Activated CD8-positive, alpha-beta memory T cell treated with anti-CD3 and anti-CD28 coated beads, Interleukin-2, amount 10 ng/mL, durations not matched to agents 7 days and 5 days (primary cell): ENCODE measurements at places on chromosomes 4 and X. TPM values are rescaled to one million over a fixed set of nuclear protein-coding genes. Genes with fewer than 3 reads are reported as not detected.

DNA sequence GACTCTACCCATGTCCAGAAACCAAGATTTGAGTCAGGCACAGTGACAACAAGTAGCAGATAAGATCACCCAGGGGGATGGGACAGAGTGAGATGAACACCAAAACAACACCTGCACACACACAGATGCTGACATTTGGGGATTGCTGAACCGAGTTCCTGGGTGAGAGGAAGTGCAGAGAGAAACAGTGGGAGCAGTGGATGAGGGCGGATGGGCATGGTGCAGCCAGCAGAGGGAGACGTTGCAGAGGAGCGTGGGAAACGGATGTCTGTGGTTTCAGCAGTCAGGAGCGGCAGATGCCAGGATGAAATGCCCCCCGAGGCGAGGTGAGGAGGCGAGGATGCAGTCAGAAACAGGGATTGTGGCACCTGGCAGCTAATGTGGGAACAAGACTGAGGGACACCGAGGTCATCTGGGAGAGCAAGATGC is 78.6 kb upstream of the STS start:
- DNase-seq: no peak
- H3K36me3 ChIP-seq: peaks cover 14% of the 10 kb centered on the region
- no peaks in the 10 kb centered on the region for H3K27me3 ChIP-seq
- H3K27ac ChIP-seq: no peak overlapping the region
- peaks cover 21% of the 10 kb centered on the region for H3K4me1 ChIP-seq

DNA sequence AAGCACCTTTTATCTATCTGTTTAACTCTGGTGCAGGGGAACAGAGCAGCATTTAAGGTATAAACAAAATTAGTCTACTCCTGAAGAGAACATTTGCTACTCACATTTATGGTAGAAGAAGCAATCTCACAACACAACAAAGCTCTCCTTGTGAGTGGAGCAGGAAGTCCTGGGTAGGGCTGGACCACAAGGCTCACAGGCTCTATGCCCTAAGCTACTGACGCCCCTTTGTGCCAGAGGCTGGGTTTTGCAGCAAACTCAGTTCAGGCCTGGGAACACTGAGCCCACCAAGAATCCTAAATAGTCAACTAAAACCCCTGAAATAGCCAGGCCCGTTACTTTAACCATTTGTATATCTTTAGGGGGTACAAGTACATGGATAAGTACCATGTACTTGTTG is 4.7 kb upstream of the ZXDB start:
- no peaks in the 10 kb centered on the region for H3K27me3 ChIP-seq
- no peaks in the 10 kb centered on the region for H3K36me3 ChIP-seq
- H3K4me3 ChIP-seq: no peak overlapping the region
- no peak overlapping the region for H3K27ac ChIP-seq

DNA sequence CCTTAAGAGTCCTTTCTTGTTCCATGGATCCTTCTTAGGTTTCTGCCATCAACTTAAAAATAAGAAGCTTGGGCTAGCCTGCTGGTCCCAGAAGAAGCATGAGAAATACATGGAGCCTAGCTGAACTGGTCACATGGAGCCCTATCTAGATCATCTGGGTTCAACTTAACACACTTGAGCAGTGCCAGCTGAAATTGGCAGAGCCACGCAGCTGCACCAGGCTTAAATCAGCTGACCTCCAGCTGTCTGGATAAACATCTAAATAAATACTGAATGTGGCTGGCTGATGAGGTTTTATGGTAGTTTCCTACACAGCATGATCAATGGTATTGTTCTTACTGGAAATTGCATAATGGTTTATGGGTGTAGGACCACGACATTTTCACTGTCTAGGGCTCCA is 598.4 kb upstream of the FAM241A start:
- H3K36me3 ChIP-seq: no peaks in the 10 kb centered on the region
- H3K27me3 ChIP-seq: no peaks in the 10 kb centered on the region

DNA sequence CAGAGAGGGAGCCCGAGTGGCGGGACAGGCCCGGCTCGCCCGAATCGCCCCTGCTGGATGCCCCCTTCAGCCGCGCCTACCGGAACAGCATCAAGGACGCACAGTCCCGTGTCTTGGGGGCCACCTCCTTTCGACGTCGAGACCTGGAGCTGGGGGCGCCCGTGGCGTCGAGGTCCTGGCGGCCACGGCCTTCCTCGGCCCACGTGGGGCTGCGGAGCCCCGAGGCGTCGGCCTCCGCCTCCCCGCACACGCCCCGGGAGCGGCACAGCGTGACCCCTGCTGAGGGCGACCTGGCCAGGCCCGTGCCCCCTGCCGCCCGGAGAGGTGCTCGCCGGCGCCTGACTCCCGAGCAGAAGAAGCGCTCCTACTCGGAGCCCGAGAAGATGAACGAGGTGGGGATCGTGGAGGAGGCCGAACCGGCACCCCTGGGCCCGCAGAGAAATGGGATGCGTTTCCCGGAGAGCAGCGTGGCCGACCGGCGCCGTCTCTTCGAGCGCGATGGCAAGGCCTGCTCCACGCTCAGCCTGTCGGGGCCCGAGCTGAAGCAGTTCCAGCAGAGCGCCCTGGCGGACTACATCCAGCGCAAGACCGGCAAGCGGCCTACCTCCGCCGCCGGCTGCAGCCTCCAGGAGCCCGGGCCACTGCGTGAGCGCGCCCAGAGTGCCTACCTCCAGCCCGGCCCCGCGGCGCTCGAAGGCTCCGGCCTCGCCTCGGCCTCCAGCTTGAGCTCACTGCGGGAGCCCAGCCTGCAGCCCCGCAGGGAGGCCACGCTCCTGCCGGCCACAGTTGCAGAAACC is 156.9 kb downstream of the SOWAHB start:
- no peaks in the 10 kb centered on the region for H3K36me3 ChIP-seq
- H3K27me3 ChIP-seq: peaks cover 21% of the 10 kb centered on the region
- peaks cover 5% of the 10 kb centered on the region for H3K4me1 ChIP-seq

GRCh38 chr4:130576218-130576617 is 1480.3 kb downstream of the C4orf33 start:
- no peak for DNase-seq
- H3K4me1 ChIP-seq: no peaks in the 10 kb centered on the region
- H3K4me3 ChIP-seq: no peak overlapping the region
- H3K36me3 ChIP-seq: no peaks in the 10 kb centered on the region
- no peaks in the 10 kb centered on the region for H3K27me3 ChIP-seq
- no peak overlapping the region for H3K27ac ChIP-seq

NR0B1 gene
- total RNA-seq: not detected

- H3K4me1 ChIP-seq: no peaks in the 10 kb centered on the region
- no peak overlapping the region for H3K27ac ChIP-seq
- no peak overlapping the region for H3K4me3 ChIP-seq
- no peak for DNase-seq
- no peaks in the 10 kb centered on the region for H3K36me3 ChIP-seq
Observed at GRCh38 chr4:36914106-36914505, 330.4 kb upstream of the NWD2 start.

DNA sequence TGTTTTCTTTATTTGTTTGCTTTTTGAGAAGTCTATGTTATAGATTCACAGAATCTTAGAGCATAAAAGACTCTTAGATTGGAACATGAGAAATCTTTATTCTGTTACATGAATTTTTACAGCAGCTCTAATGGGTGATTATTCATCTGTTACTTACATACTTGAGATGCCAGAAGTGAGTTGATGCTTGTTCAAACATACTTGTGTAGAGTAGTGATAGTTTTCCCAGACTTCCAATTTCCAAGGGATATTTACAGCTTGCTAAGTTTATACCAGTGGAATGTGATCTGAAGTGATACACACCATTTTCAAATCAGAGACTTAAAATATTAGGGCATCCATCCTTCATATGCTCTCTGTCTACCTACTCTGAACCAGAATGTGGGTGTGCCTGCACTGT is 252.9 kb upstream of the SMIM31 start:
- H3K27me3 ChIP-seq: no peaks in the 10 kb centered on the region
- H3K27ac ChIP-seq: no peak overlapping the region
- no peak for DNase-seq
- H3K36me3 ChIP-seq: no peaks in the 10 kb centered on the region
- no peaks in the 10 kb centered on the region for H3K4me1 ChIP-seq
- no peak overlapping the region for H3K4me3 ChIP-seq

DNA sequence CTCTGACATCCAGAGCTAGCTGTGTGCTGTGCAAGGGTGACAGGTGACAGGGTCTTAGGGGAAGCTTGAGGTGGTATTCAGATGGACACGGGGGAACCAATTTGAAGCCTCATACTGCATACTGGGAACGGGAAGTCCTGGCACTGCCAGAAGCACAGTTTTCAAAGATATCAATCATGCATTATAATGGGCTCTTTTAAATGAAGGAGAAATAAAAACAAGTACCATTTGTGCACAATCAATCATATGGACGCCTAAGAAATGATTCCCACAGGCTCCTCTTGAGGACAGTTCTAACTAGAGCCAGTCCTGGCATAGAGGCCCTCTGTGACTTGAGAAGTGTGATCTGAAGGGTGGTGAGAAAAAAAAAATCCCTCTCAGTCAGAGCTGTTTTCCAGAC is 50.9 kb downstream of the TSC22D3 start:
- no peaks in the 10 kb centered on the region for H3K36me3 ChIP-seq
- no peak overlapping the region for H3K27ac ChIP-seq
- H3K4me1 ChIP-seq: no peaks in the 10 kb centered on the region
- DNase-seq: no peak
- H3K4me3 ChIP-seq: no peak overlapping the region

DNA sequence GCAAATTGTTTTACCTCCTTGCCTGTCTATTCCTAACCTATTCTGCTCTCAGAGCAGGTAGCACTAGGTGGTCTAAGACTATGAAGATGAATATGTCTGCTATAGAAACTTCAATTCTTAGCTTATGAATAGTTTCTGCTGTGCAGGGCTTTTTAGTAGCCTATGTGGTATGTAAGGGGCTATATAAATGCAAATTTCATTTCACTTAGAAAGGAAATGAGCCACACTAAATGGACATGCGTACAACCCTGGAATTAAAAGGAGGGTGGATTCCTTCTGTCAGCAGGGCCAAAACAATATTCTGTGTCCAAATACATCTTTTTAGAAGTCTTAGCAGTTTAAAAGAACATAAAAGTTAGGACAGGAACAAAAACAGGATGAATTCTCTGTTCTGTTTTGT is 163.9 kb upstream of the GEMIN8 start:
- H3K4me3 ChIP-seq: no peak overlapping the region
- no peak for DNase-seq

DNA sequence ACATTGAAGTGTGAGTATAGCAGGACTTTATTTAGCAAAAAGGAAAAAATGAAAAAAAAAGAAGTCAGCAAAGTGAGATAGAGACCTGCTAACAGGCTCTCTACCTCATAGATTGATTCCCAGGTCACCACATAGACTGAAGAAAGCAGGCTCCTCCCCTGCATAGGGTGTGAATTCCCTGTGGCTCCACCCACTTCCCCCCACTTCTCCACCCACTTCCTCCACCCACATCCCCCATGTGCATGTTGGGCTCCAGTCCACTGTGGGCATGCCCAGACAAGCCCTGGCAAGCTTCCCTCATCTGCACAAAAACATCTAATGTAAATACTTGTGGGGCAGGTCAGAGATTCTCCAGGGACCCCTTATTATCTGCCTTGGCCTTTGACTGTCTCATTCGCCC is 97.8 kb downstream of the TMEM47 start:
- no peaks in the 10 kb centered on the region for H3K27me3 ChIP-seq
- no peaks in the 10 kb centered on the region for H3K36me3 ChIP-seq
- peak; percentile 38 for DNase-seq
- no peak overlapping the region for H3K4me3 ChIP-seq

GRCh38 chr4:155342142-155342541 is 34.6 kb downstream of the MAP9 start:
- H3K36me3 ChIP-seq: no peaks in the 10 kb centered on the region
- no peak overlapping the region for H3K27ac ChIP-seq
- H3K4me3 ChIP-seq: no peak overlapping the region
- no peaks in the 10 kb centered on the region for H3K27me3 ChIP-seq

GRCh38 chr4:143412420-143412758 is 75.7 kb downstream of the GAB1 start:
- no peak overlapping the region for H3K4me3 ChIP-seq
- no peaks in the 10 kb centered on the region for H3K36me3 ChIP-seq
- H3K4me1 ChIP-seq: no peaks in the 10 kb centered on the region
- H3K27ac ChIP-seq: no peak overlapping the region
- peaks cover 23% of the 10 kb centered on the region for H3K27me3 ChIP-seq

DNA sequence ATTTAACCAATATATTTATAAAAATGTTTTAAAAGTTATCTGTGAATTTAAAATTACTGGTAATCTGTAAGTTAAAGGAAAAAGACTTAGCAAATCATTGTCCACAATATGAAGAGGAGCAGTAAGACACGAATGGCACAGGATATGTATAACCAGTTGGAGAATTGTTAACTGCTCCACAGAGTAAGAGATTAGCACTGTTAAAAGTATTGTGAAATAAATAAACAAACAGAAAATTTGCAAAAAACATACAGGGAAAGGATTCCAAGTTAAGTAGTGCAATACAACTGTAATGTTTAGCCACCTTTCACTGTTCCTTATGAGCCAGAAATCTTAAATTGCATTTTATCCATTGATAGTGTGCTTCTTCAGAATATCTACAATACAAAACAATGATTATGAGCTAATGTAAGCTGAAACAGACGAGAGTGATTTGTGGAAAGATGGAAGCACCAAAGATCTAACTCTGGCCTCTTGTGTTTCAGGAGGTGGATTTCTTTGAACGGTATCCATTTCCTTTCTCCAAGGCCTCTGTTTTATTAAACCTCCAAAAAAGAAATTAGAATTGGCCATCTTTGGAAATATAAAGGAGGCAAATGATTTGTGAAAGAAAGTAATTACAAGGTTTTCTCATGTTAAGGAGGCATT is 188.4 kb downstream of the UNC5C start:
- H3K4me3 ChIP-seq: no peak overlapping the region
- no peaks in the 10 kb centered on the region for H3K36me3 ChIP-seq
- no peak for DNase-seq
- no peak overlapping the region for H3K27ac ChIP-seq
